Left kidney (tissue), 8 donors: ENCODE measurements at places on chromosomes 3 and 15. TPM values are rescaled to one million over a fixed set of nuclear protein-coding genes. Genes with fewer than 3 reads are reported as not detected.

The THAP10 gene
- 8.1 TPM for polyA plus RNA-seq

The GPR62 gene
- polyA plus RNA-seq: 0.48 TPM

The TUSC7 gene
- not detected for polyA plus RNA-seq

The CCR3 gene
- not detected for polyA plus RNA-seq

The SLC41A3 gene
- polyA plus RNA-seq: 72.0 TPM

The CA12 gene
- polyA plus RNA-seq: 151 TPM

The NDUFB4 gene
- 167 TPM for polyA plus RNA-seq

The NOX5 gene
- polyA plus RNA-seq: 1.5 TPM

The SPTSSB gene
- polyA plus RNA-seq: 4.7 TPM

The TMF1 gene
- polyA plus RNA-seq: 59.0 TPM

The NR1I2 gene
- 0.78 TPM for polyA plus RNA-seq

The CHAC1 gene
- polyA plus RNA-seq: 2.4 TPM

GRCh38 chr3:128486681-128487537 is 6.1 kb downstream of the GATA2 start:
- no peak for DNase-seq

- no peak for DNase-seq
Measured at GRCh38 chr3:66163222-66163621, 57.6 kb upstream of the SLC25A26 start.

- DNase-seq: no peak
Measured at GRCh38 chr15:34808016-34808415, 12.7 kb upstream of the ACTC1 start.

DNA sequence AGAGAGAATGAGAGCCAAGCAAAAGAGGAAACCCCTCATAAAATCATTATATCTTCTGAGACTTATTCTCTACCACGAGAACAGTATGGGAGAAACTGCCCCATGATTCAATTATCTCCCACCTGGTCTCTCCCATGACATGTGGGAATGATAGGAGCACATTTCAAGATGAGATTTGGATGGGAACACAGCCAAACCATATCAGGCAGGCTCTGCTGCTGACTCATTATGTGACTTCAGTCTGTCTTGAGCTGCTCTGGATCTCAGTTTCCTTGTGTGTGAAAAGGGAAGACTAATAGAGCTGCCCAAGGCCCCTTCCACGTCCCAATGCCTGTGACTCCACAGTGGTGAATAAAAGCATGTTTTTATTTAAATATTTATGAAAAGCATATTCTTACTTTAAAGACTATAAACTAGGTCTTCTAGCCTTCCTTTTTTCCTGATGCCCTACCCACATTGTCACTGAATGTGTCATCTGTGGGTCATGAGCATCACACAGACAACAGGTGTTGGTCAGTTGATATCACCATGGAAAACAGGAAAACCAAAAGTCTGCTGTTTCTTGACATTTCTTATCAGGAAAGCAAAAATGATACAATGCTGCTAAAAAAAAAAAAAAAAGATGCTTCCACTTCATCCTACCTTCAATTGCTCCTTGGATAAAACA is 96.0 kb upstream of the PPP2R3A start:
- no peak for DNase-seq

DNA sequence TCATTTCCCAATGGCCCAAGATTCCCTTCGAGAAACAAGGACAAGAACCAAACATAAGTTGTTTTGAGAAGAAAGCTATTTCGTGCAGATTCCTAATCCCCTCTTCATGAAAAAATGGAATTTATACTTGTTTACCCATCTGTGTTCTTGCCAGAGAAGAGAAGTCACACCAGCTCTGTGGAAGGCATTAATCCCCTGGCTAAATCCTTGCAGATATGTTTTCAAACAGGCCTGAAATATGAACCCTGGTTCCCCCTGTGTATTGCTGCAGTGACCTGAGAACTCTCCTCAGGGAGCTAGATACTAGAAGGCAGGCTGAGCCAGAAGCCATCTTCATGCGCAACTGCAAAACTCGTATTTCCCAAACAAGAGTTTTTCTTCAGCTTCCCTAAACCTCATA is 337.7 kb downstream of the NEK10 start:
- no peak for DNase-seq

DNA sequence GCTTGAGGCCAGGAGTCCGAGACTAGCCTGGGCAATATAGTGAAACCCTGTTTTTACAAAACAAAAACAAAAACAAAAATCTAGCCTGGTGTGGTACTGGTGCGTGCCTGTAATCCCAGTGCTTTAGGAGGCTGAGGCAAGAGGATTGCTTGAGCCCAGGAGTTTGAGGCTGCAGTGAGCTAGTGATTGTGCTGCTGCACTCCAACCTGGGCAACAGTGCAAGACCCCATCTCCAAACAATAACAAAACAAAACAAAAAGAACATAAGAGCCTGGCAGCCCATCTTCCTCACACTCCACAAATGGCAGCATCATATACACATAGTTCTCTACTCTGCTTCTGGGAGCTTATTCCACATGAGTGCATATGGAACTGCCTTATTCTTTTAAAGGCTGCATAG is 2.2 kb upstream of the TRH start:
- no peak for DNase-seq

DNA sequence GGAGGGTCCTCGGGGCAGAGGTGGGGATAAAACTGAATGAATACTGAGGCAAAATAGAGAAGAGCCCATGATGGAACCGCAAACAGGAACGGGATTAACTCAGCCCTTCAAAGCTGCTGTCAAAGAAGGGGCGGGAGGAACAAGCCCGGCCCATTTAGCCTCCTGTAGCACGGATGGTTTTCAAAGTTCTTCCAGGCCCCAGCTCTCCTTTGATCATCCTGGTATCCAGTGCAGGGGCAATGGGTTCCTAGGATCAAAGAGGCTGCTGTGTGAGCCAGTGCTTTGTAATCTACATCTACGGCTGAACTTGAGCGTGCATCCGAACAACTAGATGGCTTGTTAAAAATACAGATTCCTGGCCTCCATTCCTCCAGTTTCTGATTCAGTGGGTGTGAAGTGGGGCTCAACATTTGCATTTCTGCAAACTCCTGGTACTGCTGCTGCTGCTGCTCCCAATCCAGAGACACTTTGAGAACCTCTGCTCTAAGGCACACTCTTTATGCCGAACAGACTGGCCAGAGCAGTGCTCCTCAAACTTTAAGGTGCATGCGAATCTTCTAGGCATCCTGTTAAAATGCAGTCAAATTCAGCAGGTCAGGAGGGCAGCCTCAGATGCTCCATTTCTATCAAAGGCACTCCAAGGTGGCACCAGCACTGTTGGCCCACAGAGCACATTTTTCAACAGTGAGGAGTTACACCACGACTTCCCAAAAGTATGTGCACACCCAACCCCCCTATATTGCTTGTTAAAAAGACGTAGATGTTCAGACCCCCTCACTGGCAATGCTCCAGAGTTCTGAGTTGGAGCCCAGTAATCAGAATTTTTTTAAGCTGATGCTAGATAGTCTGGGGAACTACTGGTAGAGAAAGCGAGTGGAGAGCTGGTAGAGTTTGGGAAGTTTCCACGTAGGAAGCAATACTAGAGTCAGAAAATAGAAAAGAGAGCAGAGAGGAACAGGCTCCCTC is 5.6 kb downstream of the GALNT15 start:
- DNase-seq: no peak

GRCh38 chr15:66862940-66863335 is 160.9 kb downstream of the SMAD6 start:
- DNase-seq: peak; percentile 84

DNA sequence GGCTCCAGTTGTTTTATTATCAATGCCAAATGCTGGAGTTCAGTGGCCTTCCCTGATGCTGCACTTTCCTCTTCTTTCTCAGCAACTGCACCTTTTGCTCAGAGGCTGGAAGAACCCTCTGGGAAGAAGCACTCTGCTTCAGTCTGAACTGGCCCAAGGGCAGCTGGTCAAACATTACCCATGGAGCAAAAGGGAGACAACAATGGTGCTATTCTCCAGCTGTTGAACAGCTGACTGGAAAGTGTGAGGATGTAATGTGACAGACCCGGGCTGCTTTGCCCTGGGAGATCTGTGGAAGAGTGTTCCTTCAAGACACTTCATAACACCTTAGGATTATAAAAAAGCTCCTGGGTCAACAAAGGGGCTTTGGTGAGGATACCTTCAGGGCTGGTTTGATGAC is 84.9 kb downstream of the EPHB1 start:
- no peak for DNase-seq

DNA sequence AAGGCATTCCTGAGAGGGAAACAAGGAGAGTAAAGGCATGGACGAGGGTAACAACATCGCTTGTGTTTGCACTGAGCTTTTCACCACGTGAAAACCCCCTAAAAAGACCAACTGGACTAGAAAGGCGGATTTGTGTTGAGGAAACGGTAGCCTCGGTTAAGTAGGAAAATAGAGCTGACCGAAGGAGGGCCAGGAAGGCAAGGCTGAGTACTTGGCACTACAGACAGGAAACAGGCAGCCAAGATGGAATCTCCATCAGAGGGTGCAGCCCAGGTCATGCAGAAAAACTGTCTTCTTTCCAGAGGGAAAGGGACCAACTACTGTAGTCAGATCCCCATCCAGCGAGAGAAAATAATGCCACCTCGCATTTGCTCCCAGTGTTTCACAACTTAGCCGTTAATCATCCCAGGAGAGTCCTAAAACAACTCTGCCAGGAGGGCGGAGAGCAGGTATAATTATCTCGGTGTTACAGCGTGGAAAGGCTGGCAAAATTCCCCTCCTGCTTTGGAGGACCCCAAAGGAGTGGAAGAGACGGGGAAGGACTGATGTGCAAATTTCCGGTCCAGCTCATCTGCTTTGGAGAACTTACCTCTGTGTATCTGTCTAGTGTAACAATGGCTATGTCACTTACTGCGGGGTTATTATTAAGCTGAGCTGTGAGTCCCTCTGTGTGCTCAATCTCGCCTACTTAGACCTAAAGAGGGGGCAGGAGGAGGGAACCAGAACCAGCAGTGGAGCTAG is 77.2 kb downstream of the MYO1E start:
- no peak for DNase-seq

- DNase-seq: no peak
Measured at GRCh38 chr15:101461097-101461496, 28.4 kb downstream of the PCSK6 start.

DNA sequence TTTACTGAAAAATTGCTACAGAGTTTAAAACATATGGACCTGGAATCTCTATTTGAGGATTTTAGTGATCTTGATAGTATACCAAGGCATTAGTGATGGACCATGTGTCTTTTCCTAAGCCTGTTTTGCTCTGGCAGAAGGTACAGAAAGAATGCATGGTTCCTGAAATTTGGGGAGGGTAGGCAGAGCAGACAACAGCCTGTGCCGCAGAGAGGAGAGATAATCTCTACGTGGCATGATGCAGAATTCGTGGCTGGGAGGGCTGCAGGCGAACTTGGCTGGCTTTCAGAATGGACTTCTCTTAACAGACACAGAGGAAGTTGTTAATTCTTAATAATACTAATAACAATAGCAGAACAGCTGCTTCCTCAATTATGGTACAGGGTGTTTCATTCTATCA is 137.5 kb upstream of the FOXB1 start:
- no peak for DNase-seq

GRCh38 chr3:185815391-185816282 is 9.2 kb downstream of the IGF2BP2 start:
- DNase-seq: no peak

- DNase-seq: no peak
Measured at GRCh38 chr15:77851086-77851485, 218.4 kb upstream of the LINGO1 start.

DNA sequence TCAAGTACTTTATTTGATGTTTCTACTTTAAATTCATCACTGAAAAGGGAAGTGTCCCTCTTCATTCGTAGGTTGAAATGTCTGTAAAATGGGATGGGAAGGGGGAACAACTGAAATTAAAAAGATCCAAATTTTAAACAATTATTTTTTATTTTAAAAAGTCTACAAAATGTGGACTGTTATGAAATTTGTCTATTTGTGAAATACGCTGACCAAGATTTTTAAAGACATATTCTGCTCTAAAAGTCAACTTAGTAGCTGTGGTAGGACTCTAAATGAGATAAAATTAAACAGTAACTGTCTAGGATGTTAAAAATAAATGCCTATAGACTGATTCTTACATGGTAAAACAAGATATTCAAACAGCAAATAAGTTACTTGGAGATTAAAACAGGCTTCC is 67.3 kb downstream of the ADAM10 start:
- DNase-seq: no peak

GRCh38 chr3:39501059-39501458 is 33.6 kb downstream of the MOBP start:
- DNase-seq: no peak

GRCh38 chr3:170448584-170448983 is 29.9 kb downstream of the CLDN11 start:
- DNase-seq: no peak

GRCh38 chr3:18396428-18396827 is 28.7 kb downstream of the SATB1 start:
- DNase-seq: no peak

DNA sequence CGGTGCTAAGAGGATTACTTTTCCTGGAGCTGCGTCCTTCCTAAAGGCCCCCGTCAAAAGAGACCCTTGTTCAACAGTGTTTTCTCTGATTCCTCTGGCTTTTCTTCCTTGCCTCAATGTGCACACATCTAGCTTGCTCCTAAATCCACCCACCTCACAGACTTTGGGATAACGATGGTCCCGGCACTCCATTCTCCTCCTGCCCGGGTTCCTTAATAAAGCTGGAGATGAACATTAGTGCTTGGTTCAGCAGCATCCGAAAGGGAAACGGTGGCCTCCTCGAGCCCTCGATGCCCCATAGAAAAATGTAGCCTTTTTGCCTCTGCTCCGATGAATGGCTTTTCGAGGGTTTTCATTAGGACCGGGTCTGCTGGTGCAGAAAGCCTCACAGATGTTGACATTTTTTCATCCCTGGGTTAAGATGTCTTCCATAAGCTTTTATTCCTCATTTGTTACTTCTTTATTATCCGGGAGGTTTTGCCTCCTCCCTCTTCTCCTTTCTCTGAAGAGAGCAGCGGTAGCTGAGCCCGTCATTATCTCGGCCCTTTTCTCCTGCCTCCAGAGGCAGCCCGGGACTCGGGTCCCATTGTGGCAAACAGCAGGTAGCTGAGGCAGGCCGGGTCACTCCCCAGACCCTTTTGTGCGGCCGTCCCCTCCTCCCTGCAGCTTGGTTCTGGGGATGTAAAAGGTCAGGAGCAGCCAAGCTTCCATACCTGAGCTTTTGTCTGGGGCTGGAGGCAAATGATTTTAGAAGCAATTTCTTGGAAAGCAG is 64.6 kb downstream of the CPN2 start:
- DNase-seq: no peak

DNA sequence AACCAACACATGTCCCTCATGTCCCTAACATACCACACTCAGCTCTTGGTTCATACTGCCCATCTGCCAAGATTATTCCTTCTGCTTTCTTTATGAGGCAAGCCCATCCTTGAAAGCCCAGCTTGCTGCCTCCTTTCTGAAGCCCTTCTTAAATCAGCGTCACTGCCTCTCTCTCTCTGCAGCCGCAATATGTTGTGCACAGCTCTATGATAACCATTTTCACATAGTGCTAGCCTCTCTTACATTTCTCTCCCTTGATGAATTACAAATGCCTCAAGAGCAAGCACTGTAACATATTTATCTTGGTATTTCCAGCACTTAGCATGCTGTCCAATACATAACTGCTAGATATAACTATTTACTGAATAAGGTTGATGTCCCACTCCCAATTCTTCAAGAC is 86.5 kb downstream of the TNIK start:
- DNase-seq: no peak

- DNase-seq: no peak
Measured at GRCh38 chr15:92870010-92870591, 30.0 kb upstream of the CHD2 start.

GRCh38 chr3:99418209-99418635 is 220.2 kb upstream of the COL8A1 start:
- DNase-seq: no peak
